Left colon (tissue), 2 donors: ENCODE measurements at places on chromosomes 16 and 17. TPM values are rescaled to one million over a fixed set of nuclear protein-coding genes. Genes with fewer than 3 reads are reported as not detected.

The SLC25A39 gene
- total RNA-seq, result 148 TPM

The DNAJA3 gene
- 56.7 TPM for total RNA-seq

The EPX gene
- not detected for total RNA-seq

The ODAD4 gene
- 0.20 TPM for total RNA-seq

The DPEP1 gene
- total RNA-seq, result 0.73 TPM

The ACSM5 gene
- 1.5 TPM for total RNA-seq

- DNase-seq, result no peak
These were observed 64.6 kb downstream of the MAP2K4 start for GRCh38 chr17:12085076-12085949.
